Caco-2 (cell line): ENCODE measurements at places on chromosomes 2 and 18. TPM values are rescaled to one million over a fixed set of nuclear protein-coding genes. Genes with fewer than 3 reads are reported as not detected.

- no peak for DNase-seq
Observed at GRCh38 chr2:226963528-226963927, 127.7 kb downstream of the RHBDD1 start.

DNA sequence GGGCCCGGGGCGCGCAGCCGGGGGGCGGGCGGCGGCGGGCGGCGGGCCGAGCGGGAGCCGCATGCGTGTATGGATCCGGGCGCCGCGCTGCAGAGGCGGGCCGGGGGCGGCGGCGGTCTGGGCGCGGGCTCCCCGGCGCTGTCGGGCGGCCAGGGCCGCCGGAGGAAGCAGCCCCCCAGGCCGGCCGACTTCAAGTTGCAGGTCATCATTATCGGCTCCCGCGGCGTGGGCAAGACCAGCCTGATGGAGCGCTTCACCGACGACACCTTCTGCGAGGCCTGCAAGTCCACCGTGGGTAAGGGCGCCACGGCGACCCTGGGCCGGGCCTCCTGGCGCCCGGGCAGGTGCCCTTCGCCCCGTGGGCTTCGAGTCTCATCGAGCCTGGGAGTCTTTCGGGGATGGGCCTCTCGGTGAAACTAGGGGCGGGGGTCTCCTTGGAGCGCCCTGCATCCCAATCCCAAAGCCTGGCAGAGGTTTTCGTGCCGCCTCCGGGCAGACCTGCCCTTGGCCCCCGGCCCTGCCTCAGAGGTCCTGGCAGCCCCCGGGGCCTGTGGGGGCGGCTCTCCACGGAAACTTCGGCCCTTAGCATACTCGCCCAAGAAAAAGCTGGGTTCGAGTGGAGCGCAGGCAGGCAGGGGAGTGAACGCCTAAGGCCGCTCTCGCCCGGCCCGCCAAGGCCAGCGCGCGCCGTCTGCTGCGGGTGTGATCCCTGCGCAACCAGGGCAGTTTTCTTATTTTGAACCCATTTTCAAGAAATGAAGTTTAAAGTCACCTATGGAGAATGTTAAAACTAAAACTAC, 622 bp downstream of the RAB12 start:
- peak; percentile 25 for DNase-seq

DNA sequence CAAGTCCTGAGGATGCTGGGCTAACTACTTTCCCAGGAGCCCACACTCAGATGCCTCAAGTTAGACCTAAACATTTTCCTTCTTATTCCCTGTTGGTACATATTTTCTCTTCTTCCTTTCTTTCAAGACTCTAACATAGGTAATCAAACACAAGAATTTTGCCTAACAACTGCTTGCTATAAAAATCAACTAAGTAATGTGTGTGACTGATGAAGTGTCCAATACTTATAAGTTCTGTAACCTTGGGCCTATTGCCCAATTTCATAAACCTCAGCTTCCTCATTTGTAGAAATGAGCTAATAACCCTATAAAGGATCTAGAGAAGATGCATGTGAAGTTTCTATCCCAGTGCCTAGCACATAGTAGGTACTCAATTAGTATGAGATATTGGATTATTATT, 31.6 kb upstream of the PIK3C3 start:
- no peak for DNase-seq

DNA sequence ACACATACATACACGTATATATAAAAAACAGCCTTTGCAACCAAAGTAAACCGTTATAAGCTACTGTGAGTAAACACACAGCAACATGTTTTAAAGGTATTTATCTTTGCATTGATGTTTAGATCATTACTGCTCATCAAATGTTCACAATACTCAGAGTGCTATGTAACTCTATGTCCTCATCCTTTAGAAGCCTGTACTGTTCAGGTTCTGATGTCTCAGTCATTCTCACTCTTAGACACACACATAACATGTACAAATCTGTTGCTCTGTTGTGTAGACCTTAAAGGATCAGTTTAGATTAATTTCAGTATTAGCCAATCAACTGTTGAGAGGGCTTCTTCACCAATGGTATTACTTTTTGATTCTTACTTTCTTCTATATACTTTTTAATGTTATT, 139.7 kb upstream of the ITGB6 start:
- no peak for DNase-seq

DNA sequence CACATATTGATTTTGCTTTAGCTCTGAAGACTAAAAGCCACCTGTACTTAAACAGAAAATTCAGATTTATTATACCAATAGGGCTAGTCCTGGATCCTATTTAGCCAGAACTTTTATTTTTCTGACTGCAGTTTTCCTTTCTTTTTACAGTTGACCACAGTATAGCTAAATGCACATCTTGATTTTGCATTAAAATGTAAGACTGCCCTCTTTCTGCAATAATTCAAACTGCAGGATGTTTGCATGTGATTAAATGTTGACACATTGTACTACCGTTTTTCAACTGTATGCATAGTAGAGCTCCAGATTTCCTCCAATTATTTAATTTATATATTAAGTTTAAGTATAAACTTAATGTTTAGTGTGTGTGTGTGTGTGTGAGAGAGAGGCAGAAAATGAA, 1262.9 kb downstream of the SUCLG1 start:
- DNase-seq = peak; percentile 32

GRCh38 chr2:215535741-215536140, 99.9 kb upstream of the FN1 start:
- DNase-seq = no peak

DNA sequence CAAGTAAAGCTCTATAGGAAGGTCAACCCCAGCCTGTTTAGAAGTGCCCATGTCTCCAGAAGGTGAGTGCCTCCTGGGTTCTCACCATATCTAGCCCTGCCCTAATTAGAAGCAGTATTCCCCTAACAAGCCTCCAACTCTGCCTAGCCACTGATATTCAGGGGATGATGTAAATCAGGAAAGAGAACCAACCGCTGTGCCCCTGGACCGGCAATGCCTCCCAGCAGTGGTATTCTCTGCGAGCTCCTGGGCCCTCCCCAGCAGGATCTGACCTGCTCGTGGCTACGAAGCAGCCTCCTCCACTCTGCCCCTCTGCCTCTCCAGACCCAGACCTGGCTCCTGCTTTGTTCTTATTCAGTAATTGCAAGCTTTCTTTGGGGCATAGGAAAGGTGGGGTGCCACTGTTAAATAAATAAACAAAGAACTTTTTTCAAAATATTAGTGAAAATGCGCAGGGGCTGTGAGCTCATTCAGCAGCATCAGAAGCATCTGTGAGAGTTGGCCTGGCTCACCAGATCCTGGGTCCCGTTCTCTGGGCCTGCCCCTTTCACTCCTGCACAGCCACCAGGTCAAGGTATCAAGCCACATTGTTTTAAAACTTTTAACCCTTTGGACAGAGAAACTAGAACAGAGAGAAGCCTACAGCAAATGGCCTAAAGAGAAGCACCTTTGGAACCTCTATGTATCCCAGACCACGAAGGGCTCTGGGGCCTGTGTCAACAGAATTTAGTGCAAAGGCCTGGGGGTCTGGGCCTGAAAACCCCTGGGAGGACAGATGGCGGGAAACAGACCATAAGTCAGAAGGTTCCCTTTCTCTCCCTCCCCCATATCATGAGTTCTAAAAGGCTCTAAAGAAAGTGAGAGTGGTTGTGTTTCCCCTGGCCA, 11.9 kb downstream of the MREG start:
- no peak for DNase-seq

- no peak for DNase-seq
Observed at GRCh38 chr2:71589763-71590162, 136.4 kb downstream of the DYSF start.

DNA sequence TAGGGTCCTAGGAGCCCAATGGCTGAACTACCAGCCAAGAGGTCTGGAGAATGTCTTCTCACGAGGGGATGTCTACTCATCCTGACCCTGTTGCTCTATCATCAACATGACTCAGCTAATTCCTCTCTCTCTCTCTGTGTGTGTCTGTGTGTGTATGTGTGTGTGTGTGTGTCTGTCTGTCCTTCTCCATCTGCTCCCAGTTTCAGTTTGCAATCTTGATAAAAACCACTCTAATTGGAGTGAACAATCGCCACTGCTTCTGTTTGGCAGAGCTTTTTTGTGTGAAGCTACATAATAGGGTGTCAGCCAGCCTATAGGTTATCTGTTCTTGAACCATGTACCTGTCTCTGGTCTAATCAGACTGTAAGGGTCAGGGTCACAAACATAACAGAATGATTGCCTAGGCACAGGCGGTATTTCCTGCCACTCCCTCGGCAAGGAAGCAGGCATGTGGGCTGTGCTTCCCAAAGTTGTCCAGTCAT, 219.8 kb downstream of the SH3BP4 start:
- DNase-seq = no peak

- no peak for DNase-seq
Observed at GRCh38 chr2:1752751-1753150, 8.4 kb upstream of the PXDN start.

DNA sequence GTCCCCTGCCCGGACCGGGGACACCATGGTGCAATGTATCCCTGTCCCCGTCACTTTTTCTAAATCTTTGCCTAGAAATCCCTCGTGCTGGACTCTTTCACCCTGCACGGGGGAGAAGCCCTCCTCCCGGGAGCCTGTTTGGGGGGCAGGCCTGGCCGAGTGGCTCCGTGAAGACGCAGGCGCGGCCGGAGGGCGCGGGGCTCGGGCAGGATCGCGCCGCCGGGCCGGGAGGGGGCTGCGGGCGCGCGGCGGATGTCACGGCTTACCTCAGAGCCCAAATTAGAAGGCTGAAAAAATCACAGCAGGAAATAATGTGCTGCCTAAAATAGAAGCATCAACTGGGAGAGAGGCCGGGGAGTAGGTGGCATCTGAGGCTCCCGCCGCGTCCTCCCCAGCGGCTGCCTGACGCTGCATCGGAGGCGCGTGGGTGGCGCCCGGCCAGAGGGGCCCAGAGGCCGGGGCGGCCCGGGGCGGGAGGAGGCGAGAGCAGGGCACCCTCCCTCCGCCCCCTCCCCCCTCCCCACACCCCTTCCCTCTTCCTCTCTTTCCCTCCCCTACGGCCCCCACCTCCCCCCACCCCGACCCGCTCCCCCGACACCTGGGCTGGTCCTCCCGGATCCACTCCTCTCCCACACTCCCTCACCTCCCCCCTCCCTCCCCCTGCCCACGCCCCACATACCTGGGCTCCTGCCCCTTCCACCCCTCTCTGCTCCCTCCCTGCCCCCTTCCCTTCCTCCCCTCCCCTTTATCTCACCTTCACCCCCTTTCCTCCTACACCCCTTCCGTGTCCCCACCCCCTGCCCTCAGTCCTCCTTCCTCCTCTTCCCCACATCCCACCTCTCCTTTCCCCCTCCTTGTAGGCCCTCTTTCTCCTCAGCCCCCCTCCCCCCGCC, 51.9 kb downstream of the SLC4A1AP start:
- peak; percentile 90 for DNase-seq

DNA sequence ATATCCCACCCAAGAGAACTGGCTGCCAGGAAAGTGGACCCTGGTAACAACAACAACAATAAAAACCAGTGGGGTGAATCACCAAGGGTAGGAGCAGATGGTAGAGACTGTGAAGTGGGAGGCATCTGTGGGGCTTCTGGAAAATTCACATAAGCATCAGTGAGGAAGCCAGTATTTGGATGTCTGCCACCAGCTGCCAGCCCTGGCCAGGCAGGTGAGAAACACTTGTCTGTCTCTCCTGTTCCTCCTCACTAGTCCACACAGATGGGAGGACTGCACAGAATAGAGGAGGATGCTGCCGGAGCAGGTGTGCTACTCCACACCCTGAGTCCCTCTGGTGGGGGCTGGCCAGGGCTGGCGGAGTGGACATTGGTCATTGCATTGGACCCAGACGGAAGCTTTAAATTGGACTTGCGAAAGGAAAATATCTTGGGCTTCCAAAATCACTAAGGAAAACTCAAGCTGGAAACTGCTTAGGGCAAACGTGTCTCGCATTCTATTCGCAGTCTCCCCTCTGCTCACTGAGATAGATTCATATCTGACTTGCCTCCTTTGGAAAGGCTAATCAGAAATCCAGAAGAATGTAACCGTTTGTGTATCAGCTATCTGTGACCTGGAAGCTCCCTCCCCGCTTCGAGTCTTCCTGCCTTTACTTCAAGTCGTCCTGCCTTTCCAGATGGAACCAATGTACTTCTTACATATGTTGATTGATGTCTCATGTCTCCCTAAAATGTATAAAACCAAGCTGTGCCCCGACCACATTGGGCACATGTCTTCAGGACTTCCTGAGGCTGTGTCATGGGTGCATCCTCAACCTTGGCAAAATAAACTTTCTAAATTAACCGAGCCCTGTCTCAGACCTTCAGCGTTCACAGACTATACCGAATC, 69.1 kb downstream of the NAB1 start:
- no peak for DNase-seq

DNA sequence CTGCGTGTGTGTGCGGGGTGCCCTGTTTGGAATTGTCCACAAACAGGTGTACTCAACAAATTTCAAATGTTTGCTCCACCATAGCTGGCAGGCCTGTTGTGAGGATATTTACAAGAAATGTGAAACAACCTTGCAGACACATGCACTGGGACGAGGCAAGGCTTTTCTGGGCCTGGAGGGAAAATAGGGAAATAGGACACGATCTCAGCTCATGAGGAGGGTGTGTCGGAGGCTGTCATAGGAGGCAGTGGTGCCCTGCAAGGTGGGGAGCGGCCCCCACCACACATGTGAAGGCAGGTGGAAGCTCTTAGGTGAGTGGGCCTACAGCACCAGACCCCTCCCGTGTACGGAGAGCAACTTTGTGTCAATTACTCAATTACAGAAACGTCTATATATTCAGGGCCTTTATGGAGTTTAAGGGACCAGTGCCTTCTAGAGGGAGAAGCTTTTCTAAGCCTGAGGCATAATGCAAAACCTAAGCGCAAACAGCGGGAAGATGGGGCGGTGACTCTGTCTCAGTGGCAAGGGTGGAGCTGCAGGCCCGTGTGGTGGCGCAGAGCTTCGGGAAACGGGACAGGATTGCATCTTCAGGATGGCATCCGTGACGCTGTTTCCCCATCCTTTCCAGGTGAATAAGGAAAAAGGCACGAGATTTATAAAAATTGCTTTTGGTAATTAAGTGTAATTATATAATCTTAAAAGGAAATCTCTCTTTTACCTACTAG, 48.0 kb downstream of the RNF144A start:
- no peak for DNase-seq

SLC23A3 gene
- total RNA-seq = 6.5 and 7.1 TPM in 2 replicates

FAM124B gene
- total RNA-seq = not detected in 2 replicates

SPIRE1 gene
- 9.2 and 9.5 TPM in 2 replicates for total RNA-seq

NFATC1 gene
- total RNA-seq = 0.66 and 1.0 TPM in 2 replicates

REEP1 gene
- total RNA-seq = 14.9 and 16.6 TPM in 2 replicates

NXPH2 gene
- not detected in 2 replicates for total RNA-seq

AMER3 gene
- total RNA-seq = 0.79 TPM in 2 replicates
